Suprapubic skin (tissue), 4 donors: ENCODE measurements at places on chromosomes 3 and 15. TPM values are rescaled to one million over a fixed set of nuclear protein-coding genes. Genes with fewer than 3 reads are reported as not detected.

Gene SKOR1
- 1.6 TPM for total RNA-seq

Gene LIPH
- 12.9 TPM for total RNA-seq

Gene FBLN2
- total RNA-seq: 38.5 TPM

Gene SLC27A2
- total RNA-seq: 8.0 TPM

Gene ACP3
- 65.7 TPM for total RNA-seq

Gene SEMA3G
- total RNA-seq: 44.0 TPM

Gene LDHAL6B
- not detected for total RNA-seq

Gene TLR9
- 0.16 TPM for total RNA-seq

Gene ABCF3
- 84.7 TPM for total RNA-seq

Gene SLC2A2
- not detected for total RNA-seq

Gene THAP10
- total RNA-seq: 0.87 TPM

Gene TNFAIP8L3
- total RNA-seq: 17.0 TPM

Gene GABRA5
- not detected for total RNA-seq
